ENCODE measurements at places on chromosomes 7 and 10.

DNA sequence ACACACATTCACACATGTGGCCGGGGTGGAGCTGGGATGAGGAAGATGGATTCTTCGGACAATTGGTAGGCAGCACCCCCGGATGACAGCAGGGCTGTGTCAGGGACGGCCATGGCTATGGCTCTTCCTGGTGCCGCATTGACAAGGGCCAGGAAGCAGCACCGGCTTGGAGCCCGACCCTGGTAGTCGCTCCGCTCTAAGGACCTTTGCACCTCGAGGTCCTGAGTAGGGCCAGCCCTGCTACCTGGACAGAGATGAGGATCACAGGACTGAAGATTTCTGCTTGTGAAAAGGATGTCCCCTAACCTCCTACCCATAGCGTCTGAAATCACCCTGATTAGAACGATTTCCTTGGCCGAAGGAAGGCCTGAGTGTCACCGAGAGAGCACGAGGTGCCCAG is 134.1 kb downstream of the ADARB2 start:
- no peak for DNase-seq

GRCh38 chr7:130365511-130366441 is 14.5 kb upstream of the CPA1 start:
- peak; percentile 91 for DNase-seq

GRCh38 chr10:29113616-29113945 is 175.3 kb upstream of the LYZL1 start:
- no peak for DNase-seq

DNA sequence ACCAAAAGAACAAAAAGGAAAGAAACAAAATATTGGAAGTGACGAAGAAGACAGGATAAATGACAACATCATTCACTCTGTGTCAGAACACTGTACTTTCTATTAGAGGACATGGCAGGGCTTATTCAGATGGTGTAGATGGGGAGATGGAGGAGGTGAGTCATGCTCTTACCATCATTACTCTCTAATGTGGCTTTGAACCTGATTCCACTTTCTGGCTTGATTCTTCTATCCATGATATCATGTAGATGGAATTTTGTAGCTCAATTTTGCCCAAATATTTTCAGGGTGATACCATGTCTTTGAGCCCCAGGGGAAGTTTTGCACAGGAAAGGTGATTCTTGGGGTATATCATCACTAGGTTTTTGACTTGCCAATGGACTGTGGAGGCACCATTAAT is 91.7 kb downstream of the CFAP58 start:
- DNase-seq: no peak

DNA sequence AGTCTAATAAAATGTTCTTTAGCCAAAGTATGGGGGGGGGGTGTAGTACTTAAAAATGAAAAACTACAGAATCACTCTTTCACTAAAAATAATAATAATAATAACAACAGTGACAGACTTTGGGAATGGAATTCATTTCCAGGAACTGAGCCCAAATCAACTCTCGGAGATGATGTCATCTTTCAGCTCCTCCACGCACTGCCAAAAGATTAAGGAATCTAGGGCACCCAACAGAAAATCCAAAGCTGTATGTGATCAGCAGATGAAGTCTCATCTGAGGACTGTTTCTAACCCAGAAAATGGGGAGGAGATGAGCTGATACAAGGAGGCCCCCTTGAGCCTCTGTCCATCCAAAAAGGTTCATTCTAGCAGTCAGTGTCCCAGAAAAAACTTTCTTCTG is 54.5 kb downstream of the GRB10 start:
- DNase-seq: no peak

- no peak for DNase-seq
These were observed 55.5 kb upstream of the LOXL4 start for GRCh38 chr10:98323221-98324164.

DNA sequence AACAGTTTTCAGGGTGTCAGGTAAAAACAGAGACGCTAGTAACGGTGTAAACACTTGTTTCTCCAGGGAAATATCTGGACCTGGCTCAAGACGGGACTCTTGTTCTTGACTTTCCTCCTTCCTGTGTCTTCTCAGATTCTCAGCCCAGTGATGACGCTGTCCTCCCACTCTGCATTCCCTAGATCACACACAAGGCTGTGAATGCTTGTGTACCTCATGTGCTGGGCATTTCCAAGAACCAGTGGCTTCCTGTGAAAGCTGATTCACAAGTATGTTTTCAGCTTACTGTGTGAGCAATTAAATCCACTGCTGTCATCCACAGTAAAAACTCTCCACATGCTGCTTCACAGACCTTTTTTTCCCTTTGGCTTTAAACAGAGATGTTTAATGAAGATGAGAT is 193.8 kb upstream of the DPP6 start:
- no peak for DNase-seq

- DNase-seq: no peak
These were observed 4.6 kb upstream of the CYP2C19 start for GRCh38 chr10:94757916-94758315.

GRCh38 chr10:94500063-94500462 is 45.5 kb upstream of the HELLS start:
- no peak for DNase-seq

All from NCI-H2227 treated with DMSO at 0.1 percent for 48 hours (cell line).